GM13976 (cell line): ENCODE measurements at places on chromosomes 11 and 22.
A peak's percentile ranks its signal among the peaks of the same experiment; 100 is the strongest.

DNA sequence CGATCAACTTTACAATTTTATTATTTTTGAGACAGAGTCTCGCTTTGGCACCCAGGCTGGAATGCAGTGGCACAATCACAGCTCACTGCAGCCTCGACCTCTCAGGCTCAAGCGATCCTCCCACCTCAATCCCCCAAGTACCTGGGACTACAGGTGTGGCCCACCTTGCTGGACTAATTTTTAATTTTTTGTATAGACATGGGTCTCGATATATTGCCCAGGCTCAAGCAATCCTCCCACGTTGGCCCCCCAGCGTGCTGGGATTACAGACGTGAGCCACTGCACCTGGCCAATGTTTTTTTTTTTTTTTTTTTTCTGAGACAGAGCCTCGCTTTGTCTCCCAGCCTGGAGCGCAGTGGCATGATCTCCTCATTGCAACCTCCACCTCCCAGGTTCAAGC is 2.0 kb upstream of the PPFIA1 start:
- no peak for DNase-seq

- no peak for DNase-seq
Observed at GRCh38 chr11:119980431-119980830, 157.5 kb downstream of the TRIM29 start.

DNA sequence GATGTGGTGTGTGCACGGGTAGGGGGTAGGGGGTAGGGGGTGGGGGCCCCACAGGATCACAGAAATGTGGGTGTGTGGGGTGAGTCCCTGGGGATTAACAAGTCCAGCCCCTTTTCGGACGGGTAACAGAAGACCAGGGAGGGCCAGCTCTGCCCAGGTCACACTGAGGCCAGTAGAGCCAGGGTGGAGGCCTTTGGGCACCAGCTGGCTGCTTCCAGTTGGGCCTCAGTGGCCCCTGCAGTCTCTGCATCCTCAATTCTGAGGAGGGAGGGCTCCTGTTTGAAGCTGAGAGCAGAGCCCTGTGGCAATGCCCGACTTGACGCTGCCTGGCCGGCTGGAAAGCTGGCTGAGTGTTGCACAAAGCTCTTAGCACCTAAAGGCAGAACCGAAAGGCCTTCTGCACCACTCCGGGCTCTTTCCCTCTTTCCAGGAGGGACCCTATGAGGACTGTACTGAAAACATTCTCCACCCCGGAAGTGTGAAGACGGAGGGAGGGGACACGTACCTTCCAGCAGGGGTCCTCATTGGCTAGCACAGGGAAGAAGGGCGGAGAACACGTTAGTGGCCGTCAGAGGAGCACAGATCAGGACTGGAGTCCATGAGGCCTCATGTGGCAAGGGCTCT is 120.4 kb downstream of the PHF21B start:
- peak; percentile 43 for DNase-seq

GRCh38 chr11:19060629-19061028 is at the start of gene MRGPRX2:
Gene MRGPRX2, minus strand, starts transcription at chr11:19060717. Its CDS starts 4,315 bp downstream, at chr11:19056402.
- DNase-seq: no peak

DNA sequence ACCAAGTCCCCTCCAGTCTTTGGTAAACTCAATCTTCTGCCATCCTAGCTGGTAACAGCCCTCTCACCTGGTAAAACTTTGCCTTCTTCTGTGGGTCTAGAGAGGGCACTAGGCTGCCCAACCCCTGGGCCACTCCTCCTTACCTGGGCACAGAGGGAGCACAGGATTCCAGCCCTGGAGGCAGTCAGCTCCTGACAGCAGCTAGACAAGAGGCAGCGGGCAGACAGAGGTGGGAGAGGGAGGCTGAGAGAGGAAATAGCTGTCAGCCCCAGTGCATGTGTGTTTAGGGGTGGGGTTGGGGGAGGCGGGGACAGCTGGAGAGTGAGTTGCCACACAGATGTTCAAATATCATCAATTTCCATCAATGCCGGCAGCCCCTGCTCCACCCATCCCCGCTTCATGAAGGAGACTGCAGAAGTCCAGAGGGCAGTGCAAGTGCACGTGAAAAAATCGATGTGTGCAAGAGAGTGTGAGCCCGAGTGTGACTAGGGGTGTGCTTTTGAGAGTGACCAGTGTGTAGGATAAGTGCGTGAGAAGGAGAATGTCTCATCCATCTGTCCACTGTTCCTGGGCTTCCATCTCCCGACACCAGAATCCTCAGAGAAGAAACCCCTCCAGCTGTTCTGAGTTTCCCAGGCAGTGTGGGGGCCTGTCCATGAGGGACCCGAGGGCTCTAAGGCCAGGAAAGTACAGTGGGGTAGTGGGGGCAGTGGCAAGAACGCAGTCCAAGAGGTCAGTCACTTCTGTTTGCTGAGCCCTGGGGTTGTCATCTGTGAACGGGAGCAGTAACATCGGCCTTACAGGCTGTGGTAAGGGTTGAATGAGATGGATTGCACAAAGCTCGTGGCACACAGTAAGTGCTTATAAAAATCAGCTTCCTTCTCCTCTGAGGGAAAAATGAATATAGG is at the start of gene PTGDR2:
TSS of gene PTGDR2 (minus strand) at position 225 of the 908 bp plus-strand sequence. CDS start 2,228 bp downstream, outside the sequence.
- DNase-seq: no peak

- peak; percentile 53 for DNase-seq
Observed at GRCh38 chr11:17013548-17014320, 480 bp downstream of the PLEKHA7 start.

DNA sequence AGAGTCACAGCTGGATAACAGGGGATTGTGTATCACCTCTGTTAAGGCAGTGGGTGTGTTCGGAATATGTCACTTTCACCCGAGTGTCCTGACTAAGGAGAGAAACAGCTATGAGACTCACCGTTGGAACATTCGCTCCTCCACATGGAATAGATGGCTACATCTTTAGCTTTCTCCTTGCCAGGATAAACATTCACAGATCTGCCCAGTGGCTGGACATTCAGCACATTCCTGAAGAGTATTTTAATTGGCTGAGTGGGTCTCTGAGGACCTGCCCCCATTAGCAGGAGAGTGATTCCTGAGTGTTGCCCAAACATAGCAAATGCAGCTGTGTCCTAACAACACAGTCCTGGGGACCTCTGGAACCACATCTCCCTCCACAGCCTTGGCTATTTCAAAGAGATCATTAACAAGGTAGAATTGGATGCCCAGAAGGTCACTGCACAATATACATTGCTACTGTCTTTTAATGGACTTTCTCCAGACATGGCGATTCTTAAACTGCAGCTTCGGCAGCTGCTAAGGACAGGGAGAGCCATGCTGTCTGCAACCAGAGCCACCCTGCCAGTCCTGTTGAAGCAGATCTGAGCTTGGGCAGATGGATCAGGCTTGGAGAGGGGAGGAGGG is 435.0 kb upstream of the CADM1 start:
- no peak for DNase-seq

- no peak for DNase-seq
Observed at GRCh38 chr11:87056091-87056490, 18.4 kb downstream of the TMEM135 start.

GRCh38 chr11:40514124-40514523 is 945.3 kb downstream of the LRRC4C start:
- no peak for DNase-seq

DNA sequence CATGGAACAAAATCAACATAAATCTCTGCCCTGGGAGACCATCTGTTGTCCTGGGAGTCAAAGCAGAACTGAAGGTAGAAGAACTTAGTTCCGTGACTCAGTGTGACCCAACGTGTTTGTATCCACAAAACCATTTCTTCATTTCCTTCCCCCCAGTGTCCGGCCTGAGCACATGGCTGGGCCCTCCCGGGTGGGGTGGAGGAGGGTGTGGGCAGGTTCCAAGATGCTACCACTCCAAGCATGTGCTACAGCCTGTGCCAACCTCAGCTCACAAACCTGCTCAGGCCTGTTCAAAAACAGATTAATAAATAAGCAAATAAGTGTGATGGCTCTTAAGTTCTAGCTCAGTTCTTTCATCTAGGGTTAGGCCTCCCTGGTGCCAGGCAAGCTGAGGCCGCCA is 55.3 kb downstream of the SHANK2 start:
- DNase-seq: no peak

DNA sequence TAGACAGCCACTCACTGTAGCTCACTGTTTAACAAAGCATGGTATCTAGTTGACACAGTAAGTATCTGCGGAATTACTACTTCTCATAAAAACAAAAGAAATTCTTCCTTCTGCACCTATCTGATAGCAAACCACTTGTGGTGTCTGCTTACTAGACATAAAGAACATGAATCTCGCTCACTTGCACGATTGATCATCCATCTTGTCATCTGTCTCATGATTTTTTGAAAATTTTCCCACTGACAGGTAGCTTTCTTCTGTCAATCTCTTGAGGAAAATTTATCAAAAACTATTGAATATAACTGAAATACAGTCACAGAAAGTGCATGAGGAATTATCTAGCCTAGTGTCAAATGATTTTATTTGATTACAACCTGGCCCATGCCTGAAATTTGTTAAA is 291.6 kb upstream of the ANO3 start:
- DNase-seq: no peak

GRCh38 chr11:112058103-112058502 is 15.7 kb downstream of the PIH1D2 start:
- no peak for DNase-seq

DNA sequence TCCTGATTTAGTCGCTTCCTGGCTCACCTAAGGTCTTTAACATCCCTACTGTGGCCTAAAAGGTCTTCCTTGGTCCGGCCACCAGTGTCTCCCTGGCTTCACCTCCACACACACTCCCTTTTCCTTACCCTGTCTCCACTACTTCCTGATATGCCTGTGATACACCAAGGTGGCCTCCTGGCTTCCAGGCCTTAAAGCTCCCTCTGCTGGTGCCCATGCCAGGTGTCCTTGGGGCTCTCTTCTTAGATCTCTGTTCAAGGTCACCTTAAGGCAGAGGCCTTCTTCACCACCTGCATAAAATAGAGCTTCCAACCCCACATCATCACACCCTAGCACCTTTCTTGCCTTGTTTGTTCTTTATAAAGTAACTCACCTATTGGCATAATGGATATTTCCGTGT is 787.7 kb downstream of the NTM start:
- no peak for DNase-seq

GRCh38 chr11:27599217-27599616 is 92.6 kb upstream of the LIN7C start:
- no peak for DNase-seq

DNA sequence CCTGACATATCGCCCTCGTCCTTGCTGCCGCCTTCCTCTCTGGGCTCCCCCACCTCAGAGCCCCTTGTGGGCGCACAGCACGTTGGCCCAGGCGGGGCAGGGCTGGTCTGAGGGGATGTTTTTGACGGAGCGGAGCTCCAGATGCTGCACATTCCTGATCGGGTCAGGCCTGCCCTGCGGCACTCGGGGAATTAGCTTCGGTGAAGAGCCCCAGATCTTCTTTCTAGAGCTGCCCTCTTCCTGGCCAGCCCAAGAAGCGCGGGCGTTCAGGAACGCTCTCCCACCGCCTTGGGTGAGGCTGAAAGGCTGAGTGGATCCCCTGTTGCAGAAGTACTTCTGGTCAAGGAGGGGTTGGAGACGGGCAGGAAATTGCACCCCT is 12.1 kb downstream of the YPEL4 start:
- DNase-seq: no peak

DNA sequence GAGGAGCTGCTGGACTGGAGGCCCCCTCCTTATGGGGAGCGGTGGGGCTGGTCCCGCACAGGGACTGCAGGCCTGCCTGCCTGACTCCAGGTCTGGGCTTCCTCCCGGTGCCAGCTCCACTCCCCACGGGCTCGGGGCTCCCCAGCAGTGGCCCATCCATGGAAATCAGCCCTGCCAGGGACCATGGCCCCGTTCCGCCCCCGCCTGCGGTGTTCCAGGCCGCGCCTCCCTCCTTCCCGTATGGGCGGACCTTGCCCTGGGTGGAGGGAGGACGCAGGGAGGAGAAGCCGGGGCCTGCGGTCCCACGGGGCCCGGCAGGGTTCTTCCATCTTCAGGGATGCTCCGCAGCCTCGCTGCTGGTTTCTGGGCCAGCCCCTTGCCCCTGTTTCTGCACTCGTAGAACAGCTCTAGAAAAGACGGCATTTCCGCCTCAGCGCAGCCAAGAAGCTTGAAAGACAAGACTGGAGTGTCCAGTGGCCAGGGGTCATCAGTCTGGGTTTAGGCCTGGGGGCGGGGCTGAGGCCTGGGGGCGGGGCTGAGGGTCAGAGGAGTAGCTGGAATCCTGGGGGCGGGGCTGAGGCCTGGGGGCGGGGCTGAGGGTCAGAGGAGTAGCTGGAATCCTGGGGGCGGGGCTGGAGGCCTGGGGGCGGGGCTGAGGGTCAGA is 1330.6 kb downstream of the BRD1 start:
- no peak for DNase-seq

GRCh38 chr22:19057539-19057938 is 64.7 kb downstream of the DGCR2 start:
- DNase-seq: peak; percentile 6

DNA sequence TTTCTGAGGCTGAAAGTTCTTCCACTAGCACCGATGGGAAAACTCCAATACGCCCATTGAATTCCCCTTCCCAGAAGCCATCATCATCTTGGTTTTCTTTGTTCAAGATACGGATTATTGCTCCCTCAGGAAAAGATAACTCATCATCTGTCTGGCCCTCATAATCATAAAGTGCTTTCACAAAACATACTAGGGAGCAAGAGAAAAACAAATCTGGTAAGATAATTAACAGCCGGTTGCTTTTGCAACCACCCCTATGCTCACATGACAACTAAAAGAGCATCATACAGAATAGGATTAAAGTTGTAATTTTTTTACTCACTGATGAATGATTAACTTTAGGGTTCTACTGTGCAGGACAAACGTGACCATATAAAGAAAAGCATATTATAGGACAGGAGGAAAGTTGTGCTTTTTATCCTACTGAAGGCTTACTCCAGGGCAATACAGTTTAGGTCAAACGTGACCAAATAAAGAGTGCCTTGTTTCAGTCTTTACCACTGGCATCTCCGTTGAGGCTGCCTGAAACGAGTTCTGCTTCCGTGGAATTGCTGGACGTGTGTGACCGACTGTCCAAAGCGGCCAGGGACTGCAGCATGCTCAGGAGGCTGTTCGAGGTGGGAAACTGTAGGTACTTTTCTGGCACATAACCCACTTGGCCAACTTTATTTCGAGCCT is 28.6 kb downstream of the ATG16L2 start:
- no peak for DNase-seq

GRCh38 chr22:50256258-50256862 is 5.1 kb downstream of the MAPK12 start:
- DNase-seq: no peak

DNA sequence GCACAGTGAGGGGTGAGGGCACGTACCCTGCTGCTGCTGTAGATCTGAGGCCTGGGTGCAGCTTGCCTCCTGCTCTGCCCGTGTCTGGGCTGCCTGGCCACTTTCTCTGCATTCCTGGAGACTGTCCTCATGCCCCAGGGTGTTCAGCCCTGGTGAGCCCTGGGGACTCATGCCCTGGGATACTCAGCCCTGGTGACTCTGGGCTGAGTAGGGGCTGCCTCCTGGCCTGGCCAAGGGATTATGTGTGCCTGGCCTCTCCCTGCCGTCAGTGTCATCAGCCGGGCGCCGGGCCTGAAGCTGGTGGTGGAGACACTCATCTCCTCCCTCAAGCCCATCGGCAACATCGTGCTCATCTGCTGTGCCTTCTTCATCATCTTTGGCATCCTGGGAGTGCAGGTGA is 94.7 kb downstream of the CACNA1I start:
- DNase-seq: no peak

DNA sequence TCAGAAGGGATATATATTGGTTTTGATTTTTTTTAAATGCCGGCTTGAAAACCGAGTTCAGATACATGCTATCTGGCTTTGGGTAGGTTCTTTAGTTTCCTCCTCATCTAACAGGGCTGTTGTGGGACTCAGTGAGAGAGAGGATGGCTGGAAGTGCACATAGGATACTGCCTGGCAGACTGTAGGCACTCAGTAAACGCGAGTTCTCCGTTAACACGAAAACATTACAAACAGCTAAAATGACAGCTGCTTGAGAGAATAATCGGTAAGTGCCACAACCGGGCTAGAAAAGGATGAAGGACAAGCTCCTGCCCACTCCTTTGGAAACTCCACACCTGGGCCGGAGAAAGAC is 369 bp downstream of the XRRA1 start:
- no peak for DNase-seq
